ENCODE measurements at places on chromosomes 2 and 18.

DNA sequence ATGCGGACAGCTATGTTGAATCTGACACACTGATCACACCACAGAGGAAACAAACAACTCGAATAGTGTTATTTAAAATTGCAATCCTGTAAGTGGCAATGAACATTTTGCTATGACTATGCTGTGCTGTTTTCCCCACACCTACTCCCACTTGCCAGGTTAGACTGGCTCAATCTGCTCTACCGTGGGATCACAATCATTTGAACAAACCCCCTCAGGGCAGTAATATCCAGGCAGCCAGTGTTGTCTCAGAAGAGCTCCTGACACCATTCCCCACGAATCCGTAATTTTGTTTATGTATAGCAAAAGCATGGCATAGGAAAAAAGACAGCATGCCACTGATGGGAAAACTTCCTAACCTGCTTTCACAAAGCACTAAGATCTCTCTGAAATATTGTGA lies 284.3 kb downstream of the ERBB4 start:
- DNase-seq: no peak

DNA sequence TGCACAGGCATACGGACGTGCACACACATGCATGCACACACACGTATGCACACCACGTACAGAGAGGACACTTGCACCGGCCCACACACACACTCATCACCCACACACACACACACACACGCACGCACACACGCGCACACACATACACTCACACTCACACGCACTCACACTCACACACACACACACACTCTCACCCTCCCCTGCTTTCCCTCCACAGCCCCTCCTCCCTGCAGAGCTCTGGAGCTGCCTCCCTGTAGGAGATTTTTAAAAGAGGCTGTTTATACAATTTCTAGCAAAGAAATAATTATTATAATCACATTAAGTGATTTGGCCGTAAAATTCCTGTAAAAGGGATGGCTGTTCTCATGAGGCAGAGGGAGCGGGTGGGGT lies 36.5 kb upstream of the SNED1 start:
- DNase-seq: peak; percentile 3

DNA sequence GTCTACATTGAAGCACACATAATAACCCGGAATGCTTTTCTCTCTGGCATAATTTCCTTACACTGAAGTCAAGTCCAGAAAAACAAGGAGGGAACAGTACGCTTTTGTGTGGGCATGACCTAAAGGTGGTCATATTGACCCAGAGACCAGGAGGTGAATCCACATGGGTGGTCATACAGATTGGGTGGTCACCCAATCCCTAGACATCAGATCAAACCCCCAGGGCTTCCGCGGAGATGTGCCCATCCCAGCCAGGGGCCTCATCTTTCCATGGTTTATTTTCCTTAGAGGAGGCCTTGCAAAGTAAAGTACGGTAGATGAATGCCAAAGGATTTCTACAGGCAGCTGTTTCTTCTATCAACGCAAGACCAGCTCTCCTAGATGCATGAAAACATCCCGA lies 38.8 kb downstream of the FAM168B start:
- DNase-seq: no peak

DNA sequence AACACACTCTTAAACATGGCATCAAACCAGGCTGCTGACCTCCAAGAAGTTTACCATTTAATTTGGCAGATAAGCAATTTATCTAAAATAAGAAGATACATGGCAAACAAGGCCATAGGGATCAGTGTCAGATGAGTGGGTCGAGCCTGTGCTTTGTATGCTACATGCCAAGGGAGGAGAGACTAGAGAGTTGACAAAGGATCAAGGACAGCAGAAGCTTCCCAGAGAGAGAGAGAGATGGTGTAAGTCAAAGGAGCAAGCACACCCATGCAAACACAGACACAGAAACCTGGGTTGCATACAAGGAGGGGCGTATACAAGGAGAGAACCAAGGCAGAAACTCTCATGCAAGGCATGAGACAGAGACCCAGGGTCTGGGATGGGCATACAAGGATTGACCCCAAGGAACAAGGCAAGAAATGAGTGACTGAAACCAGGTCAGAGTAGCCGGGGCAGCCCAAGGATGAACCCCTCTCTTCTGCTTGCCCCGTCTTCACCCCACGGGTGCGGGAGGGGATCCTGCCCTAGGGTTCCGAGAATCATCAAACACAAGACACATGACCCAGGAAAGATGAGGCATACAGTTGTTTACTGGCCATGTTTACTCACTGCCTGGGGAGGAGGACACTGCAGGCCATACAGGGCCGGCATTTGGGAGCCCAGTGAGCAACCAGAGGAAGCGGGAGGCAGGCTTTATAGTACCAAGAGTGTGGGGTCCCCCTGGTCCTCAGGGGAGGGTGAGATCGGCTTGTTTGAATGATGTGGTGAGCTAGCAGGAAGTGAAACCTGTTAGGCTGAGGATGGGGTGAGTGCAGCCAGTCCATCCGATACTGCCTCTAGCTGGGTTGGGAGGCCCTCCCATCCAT lies 529.2 kb upstream of the ID2 start:
- no peak for DNase-seq

DNA sequence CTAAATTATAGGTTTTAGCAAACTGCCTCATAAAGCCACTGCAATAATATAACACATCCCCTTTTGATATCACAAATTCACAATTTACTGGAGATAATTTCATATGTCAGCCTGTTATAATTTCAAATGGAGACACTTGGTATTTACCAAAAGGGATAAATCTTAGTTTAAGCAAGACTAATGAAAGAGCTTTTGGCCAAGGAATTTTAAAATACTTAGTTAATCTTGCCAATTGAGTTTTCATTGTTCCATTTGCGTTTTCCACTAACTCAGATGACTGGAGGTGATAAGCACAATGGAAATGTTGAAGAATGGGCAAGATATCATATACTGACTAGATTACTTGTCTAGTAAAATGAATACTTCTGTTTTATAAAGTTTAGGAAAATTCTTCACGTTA lies 379.3 kb upstream of the SYT4 start:
- DNase-seq: no peak

- DNase-seq: no peak
Measured at GRCh38 chr18:57776767-57777166, 26.3 kb downstream of the ATP8B1 start.

DNA sequence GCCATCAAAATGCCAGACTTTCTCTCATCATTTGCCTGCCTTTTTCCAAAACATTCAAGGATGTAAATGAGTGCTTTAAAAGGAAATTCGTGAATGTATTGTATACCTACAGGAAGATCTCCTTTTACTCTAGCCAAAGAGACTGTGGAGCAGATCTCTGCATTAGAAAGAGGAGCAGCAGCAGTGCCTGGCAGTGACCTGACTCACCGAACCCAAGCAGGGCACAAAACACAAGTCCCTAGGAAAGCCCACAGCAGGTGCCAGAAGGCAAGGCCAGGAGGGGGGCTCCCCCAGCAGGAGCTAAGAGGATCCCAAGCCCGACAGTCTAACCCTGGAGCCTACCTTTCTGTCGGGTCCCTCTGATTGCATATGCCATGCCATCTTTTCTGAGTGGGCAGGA lies 47.9 kb downstream of the L3MBTL4 start:
- no peak for DNase-seq

GRCh38 chr2:29039718-29040480 lies 34.4 kb downstream of the PCARE start:
- DNase-seq: no peak

DNA sequence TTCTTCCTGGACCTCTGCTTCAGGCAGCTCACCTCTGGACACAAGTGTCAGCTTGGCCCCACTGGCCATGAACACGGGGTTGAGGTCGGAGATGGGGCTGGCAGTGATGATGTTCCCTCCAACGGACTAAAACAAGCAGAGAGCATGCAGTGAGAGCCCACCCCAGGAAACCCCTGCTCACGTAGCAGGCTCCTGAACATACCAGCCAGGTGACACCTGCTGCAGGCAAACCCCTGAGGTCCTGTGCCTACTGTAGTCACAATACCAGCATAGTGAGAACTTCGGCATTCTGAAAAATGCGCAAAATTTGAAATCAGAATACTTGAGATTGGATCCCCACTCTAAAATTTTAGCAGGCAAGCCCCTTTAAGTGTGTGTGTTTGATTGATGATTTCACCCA lies 32.9 kb downstream of the XDH start:
- no peak for DNase-seq

- no peak for DNase-seq
Measured at GRCh38 chr2:17959833-17960232, 81.4 kb downstream of the KCNS3 start.

GRCh38 chr2:127199223-127199622 lies 20.9 kb downstream of the CYP27C1 start:
- DNase-seq: no peak

DNA sequence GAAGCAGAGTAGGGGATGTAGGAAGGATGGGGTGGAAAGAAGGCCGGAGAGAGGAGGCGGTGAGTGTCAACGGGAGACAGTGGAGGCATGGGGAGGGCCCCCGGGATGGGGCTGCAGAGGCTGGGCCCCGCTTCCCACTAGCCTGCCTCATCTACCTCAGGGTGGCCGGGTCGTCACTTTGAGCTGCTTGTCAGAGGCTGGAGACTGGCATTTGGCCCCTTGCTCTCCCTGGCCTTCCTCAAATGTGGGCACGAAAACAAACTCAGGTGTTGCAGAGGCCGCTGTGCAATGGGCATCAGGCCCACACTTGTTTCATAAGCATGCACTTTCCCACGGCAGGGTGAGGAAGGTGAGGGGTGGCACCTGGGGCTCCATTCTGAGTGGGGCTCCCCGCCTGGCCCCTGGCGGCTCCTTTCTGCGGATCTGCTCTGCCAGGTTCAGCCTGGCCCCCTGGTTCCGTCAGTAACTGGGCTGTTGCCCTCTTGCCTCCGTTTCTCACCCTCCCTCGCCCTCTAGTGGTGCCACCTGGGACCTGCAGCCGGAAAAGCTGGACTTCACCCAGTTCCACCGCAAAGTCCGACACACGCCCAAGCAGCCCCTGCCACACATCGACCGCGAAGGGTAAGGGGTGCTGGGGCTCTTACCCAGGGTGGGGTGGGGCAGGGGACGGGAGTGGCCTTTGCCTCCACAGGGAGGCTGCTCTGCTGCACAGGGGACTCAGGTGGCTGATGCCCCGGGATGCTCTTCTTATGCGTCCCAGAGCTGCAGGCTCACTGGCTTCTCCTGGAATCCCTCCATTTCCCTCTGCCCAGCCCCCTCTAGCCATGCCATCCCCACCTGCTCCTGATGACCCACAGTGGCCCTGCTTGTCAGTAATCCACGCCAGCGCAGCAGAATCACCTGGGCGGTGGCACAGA lies 125.4 kb downstream of the CTIF start:
- DNase-seq: peak; percentile 65

GRCh38 chr18:29874519-29875098 lies 1167.9 kb downstream of the DSC3 start:
- DNase-seq: peak; percentile 5

GRCh38 chr2:43542285-43542933 lies 53.4 kb downstream of the THADA start:
- DNase-seq: no peak

- DNase-seq: no peak
Measured at GRCh38 chr2:49933711-49934110, 779.4 kb upstream of the FSHR start.

GRCh38 chr2:66301022-66301766 lies 133.7 kb upstream of the MEIS1 start:
- DNase-seq: no peak

DNA sequence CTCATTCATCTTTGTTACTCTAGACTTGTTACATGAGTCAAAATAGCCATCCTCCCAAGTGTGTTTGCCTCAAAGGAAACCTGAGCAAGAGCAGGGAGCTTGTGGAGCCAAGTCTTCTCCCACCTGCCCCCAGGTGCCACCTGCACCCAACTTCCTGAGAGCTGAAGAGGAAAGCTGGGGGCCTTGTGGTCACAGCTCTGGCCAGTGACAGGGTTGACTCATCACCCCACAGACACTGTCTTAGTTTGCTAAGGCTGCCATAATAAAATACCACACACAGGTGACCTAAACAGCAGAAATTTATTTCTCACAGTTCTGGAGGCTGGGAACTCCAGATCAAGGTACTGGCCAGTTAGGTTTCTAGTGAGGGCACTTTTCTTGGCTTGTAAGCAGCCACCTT lies 99.6 kb downstream of the TPGS2 start:
- no peak for DNase-seq

DNA sequence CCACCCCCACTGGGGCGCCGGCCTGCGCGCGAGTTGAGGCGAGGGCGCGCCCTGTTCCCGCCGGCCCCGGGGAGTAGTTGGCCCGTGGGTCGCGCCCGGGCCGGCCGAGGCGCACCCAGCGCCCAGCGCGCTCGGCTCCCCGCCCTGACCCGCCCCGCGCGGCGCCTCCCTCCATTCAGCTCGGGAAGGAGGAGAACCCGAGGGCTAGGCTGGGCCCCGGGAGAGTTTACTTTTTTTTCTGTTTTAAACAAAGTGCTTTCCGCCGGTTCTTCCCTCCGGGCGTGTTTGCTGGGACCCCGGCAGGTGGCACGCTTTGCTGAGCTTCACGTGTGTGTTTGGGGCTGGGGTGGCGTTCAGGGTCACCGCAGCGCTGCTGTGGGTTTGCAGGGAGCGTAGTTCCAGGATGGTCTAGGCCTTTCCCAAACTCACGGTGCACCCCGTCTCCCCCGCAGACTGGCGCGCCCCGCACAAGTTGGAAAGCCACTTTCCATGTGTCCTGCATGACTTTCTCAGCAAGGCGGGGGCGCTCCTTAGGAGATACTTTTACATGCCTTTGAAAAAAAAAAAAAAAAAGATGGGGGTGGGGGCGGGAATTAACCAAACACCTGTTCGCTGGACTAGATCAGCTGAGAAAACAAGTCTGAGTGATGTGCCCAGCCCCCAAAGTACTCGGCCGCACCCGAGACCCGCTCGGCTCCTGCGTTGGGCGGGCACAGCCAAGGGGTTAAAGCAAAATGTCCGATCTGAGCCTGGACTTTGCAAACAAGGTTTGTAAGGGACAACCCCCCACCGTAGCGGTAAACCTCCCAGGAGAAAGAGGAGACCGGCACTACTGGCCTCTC lies 825 bp downstream of the ITGA6 start:
- DNase-seq: peak; percentile 78

DNA sequence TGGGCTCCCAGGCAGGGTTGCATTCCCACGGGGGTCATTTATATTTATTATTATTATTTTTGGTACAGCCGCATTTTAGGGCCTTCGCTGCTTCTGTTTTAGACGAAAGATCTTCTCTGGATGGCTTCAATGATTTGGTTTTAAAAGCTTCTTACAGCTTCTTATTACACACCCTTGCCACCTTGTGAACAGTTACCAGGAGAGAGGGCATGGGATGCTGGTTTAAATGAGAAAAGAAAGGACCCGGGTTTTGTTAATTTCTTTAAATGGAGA lies 1.7 kb downstream of the SH3RF3 start:
- DNase-seq: no peak

GRCh38 chr2:169285531-169286235 lies 76.7 kb downstream of the LRP2 start:
- no peak for DNase-seq

GRCh38 chr2:240458044-240458899 lies 22.8 kb downstream of the GPC1 start:
- DNase-seq: no peak

GRCh38 chr2:46956981-46957531 lies 41.5 kb upstream of the MCFD2 start:
- DNase-seq: no peak

- peak; percentile 17 for DNase-seq
Measured at GRCh38 chr18:70288171-70288850, 534 bp upstream of the SOCS6 start.

- no peak for DNase-seq
Measured at GRCh38 chr2:99637159-99637697, 147.4 kb upstream of the REV1 start.

- no peak for DNase-seq
Measured at GRCh38 chr18:48049757-48050156, 119.3 kb upstream of the SMAD2 start.

- no peak for DNase-seq
Measured at GRCh38 chr2:152623076-152623740, 94.1 kb downstream of the PRPF40A start.

Data from activated naive CD4-positive, alpha-beta T cell treated with anti-CD3 and anti-CD28 coated beads for 36 hours (primary cell).